ENCODE measurements at places on chromosomes 2 and 18. TPM values are rescaled to one million over a fixed set of nuclear protein-coding genes. Genes with fewer than 3 reads are reported as not detected.

DNA sequence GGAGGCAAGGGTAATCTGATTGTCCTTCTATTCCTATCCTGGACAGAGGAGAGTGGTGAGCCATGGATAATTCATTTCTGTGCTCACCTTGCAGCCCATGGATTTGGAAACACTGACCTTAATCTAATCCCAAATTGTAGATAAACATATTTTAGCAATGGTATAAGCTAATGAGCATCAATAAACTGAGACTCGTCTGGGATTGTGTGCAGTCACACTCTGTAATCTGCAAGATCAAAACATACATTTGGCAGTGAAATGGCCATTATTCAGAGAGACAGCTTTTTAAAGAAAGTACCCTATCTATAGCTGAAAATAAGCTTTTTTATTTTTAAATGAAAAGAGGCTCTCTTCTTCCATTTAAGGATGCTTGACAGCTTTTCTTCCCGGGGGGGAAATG, 506.5 kb downstream of the NRXN1 start:
- no peak for DNase-seq

DNA sequence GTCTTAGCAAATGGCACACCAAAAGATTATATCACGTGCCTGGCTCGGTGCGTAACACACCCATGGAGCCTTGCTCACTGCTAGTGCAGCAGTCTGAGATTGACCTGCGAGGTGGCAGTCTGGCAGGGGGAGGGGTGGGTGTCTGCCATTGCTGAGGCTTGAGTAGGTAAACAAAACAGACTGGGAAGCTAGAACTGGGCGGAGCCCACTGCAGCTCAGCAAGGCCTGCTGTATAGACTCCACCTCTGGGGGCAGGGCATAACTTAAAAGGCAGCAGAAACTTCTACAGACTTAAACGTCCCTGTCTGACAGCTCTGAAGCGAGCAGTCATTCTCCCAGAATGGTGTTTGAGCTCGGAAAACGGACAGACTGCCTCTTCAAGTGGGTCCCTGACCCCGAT, 55.9 kb upstream of the FSHR start:
- DNase-seq: no peak

DNA sequence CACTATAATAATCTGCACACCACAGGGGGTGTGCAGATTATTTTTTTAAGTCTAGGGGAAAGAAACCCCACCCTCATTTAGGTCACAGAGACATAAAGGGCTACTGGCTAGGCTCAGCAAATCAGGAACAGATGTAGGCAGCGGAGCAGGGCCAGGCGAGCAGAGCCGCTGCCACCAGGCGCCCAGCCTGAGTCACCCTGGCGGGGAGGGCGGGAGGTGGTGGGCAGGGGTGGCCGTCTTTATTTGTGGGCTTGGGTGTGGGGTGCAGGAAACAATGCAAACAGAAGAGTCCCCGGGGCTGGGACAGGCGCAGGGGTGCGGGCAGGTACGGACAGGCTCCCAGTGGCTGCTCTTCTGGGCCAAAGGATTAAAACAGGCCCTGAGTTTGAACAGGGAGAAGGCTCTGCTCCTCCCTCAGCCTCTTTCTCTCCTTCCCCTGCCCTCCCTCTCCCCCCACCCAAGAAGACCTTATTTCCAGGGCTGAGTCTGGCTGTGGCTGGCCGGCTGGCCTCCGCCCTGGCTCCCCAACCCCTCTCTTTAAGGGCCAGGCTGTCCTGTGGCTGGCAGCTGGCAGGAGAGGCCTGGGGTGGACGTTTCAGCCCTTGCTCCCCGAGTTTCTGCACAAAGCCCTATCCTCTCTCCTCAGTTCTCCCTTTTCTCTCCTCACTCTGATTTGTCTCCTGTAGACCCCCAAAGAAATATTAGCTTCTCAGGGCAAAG, 142.9 kb upstream of the SMAD2 start:
- no peak for DNase-seq

GRCh38 chr2:118812552-118812951, 34.9 kb downstream of the EN1 start:
- DNase-seq: no peak

- DNase-seq: no peak
Measured at GRCh38 chr18:50992351-50992762, 24.5 kb downstream of the ELAC1 start.

- no peak for DNase-seq
Measured at GRCh38 chr2:42813763-42814162, 21.4 kb upstream of the HAAO start.

DNA sequence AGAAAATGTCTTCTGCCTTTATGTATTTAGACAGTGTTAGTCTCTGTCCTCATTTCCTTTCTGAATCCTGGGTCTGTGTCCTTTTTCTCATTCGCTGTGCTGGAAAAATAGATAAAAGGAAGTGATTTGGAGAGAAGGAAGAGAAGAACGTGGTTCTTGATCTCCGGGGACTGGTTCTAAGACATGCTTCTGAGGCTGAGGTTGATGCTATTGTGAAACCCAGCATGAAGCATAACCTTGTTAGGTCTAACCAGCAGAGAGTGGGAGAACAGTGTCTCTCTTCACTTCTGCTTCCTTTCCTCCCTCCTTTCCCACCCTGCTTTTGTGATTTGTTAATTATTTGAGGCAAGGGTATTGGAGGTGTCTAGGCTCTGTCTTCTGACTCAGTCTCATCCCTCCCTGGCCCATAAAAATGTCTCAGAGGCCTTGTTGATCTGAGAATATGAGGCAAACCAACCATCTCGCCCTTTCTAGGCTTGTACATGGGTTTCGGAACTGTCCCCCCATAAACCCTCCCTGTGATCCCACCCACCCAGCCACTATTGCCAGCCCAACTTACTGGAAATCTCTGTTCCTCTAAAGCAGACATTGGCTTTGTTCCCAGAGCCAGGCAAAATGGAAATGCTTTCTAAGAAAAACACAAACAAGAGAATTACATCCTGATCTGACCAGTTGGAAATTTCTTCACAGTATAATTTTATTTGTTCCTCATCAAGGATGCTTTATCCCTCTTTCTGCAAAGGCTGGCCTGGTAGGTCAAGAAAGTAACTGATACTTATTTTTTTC, 360.6 kb upstream of the TNP1 start:
- no peak for DNase-seq

- peak; percentile 98 for DNase-seq
Measured at GRCh38 chr18:23871410-23871809, 143.1 kb upstream of the TTC39C start.

DNA sequence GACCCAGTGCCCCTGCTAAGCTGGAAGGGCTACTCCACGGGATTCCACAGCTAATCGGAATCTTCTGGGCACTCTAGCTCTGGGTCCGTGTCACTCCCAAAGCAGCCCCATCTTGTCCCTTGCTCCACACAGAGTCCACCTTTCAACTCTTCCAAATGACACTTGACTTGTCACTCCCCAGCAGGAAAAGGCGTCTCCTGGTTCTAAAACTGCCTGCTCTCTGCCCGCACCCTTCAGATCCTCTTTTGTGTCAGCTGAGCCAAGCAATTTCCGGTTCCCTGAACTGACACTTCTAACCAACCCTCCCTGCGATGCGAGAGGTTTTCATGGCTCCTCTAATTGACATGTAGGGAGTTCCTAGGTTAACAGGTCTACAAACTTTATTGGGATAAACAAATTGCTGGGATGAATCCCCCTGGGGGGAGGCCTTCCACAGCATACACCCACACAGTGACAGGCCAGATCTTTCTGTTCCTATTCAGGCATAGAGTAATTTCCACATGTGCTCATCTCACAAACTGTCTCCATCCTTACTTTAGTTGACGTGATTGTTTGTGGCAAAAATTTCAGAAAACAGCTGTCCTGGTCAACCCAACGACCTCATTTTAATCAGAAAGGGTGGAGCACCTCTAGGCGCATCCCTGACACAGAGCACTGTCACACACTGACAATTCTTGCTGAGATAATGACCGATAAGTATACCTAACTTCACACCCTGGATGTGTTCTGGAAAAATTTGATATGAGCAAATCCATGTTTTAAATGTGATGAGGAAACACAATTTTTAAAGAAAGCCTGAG, 104.9 kb downstream of the RBMS1 start:
- DNase-seq: no peak

The LYPD1 gene
- not detected for total RNA-seq

Measured in foreskin keratinocyte (primary cell).